ENCODE measurements at places on chromosomes 7 and 10.
A peak's percentile ranks its signal among the peaks of the same experiment; 100 is the strongest.

GRCh38 chr10:44951576-44952226, 7.9 kb upstream of the RASSF4 start:
- DNase-seq = no peak

GRCh38 chr10:29647478-29647877, 12.7 kb upstream of the SVIL start:
- no peak for DNase-seq

- no peak for DNase-seq
Measured at GRCh38 chr10:3873728-3874461, 88.9 kb upstream of the KLF6 start.

DNA sequence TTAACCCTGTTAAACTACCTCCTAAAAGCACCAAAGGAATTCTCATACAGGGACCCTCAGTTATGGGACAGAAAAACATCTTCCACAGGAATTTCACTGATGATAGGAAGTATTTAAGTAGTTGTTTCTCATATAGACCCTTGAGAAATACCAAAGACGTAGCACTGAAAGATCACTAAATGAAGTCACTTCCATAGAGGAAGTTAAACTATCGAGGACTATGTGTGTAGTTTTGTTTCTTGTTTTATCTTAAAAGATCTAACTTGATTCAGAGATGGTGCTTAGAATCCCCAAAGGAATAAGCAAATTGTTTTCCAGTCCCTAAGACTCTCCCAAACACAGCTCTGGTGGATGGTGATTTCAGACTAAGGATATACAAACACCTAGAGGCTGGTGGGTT, 94.8 kb upstream of the AFAP1L2 start:
- no peak for DNase-seq

DNA sequence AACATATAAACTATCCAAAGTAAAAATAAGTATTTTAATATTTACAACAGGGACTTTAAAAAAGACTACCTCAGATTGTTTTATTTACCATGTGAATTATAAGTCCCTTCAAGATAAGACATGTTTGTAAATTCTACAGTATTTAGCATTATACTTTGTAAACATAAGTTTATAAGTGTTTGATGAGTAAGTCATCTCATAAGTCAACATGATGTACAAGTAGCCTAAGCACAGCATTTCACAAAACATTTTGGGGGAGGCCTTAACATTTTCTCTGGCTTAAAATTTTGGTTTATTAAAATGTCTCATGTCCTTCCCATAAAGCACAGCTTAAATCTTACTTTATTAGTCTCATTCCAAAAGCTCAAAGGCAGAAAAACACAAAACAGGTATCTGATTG, 15.4 kb downstream of the EPC1 start:
- no peak for DNase-seq

GRCh38 chr7:7956531-7957128, 12.0 kb upstream of the GLCCI1 start:
- no peak for DNase-seq

- DNase-seq = no peak
Measured at GRCh38 chr7:151241755-151242096, 6.8 kb downstream of the SMARCD3 start.

DNA sequence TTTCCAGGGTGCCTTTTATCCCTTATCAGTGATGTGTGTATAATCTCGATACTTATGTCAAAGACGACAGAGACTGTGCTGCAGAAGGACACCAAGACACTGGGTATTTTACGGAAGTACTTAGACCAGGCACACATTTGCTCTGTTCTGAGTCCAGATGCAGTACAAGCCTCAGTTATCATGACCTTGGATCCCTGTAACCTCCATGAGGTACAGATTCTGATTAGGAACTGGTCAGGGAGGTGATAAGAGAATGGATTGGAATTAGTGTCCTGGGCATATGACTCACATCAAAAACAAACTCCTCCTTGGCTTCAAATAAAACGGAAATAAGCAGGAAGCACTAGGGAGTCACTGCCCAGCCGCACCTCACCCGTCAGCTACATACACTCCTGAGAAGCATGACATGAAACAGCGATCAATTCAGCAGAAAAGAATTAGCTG, 146.5 kb downstream of the SFMBT2 start:
- DNase-seq = peak; percentile 41

GRCh38 chr10:79082035-79082373, 13.2 kb downstream of the ZMIZ1 start:
- DNase-seq = no peak

- peak; percentile 66 for DNase-seq
Measured at GRCh38 chr10:16520900-16521299, 779 bp downstream of the C1QL3 start.

DNA sequence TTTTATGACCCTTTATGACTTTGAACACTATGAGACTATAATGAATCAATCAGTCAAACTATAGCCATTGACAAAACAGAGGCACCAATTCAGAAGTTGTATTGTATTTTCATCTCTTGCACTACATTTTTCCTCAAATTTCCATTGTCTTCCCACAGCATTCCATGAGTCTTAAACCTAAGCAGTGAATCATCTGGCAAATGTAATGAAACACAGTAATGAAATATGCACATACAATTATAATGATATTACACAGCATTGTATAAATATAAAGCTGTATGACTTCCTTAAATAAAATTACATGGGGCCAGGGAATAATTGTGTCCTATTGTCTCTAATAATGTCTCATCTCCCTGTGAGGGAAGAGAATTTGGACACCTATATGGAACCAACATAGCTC, 45.0 kb downstream of the VWDE start:
- no peak for DNase-seq

DNA sequence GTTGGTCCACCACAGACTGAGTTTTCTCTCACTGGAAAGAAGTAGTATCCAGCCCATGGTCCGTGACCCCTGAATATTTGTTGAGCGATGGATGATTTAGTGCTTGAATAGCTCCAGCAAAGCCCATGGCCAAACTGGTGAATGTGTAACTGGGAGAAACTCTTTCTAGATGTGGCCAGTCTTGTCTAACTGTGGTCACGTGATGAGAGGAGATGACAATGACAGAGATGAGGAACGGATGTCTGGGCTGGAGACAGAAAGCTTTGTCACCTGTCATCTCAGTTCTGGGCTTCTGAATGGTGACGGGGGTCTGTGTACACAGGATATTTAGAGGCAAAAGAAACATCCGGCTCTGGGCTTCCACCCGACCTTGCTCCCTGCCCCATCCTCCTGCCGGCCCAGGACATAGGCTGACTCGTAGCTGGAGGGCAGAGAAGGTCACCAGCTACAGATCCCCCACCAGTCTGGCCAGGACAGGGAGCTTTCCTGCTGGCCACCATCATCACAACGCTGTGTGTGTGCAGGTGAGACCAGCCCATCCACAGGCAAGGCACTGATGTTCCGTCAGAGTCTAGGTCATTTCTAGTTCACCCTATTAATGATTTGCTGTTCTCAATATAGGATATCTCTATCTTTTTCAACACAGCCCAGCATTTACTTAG, 152.5 kb upstream of the TNS3 start:
- no peak for DNase-seq

DNA sequence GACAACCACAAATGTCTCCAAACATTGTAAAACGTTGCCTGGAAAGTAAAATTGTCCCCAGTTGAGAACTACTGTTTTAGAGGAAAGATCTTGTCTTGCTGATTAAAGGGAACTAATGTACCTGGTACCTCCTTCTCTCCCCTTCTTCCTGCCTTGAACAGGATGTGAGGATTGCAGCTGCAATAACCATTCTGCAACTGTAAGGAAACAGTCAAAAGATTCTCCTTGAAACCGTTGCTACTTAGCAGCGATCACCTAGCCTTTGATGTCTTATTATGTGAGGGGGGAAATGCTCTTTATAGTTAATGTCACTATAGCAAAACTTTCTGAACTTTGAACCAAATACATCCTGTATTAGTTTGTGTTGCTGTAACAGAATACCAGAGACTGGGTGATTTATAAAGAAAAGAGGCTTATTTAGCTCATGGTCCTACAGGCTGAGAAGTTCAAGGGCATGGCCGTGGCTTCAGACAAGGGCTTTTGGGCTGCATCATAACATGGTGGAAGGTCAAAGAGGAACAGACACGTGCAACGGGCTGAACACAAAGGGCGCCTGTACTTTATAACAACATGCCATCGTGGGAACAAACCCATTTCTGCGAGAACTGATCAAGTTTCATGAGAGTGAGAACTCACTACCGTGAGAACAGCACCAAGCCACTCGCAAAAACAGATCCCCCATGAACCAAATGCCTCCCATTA, 54.2 kb upstream of the PARD3 start:
- no peak for DNase-seq

- DNase-seq = no peak
Measured at GRCh38 chr7:128881458-128882125, 18.9 kb downstream of the ATP6V1F start.

- no peak for DNase-seq
Measured at GRCh38 chr10:65751218-65751617, 1174.6 kb upstream of the LRRTM3 start.

DNA sequence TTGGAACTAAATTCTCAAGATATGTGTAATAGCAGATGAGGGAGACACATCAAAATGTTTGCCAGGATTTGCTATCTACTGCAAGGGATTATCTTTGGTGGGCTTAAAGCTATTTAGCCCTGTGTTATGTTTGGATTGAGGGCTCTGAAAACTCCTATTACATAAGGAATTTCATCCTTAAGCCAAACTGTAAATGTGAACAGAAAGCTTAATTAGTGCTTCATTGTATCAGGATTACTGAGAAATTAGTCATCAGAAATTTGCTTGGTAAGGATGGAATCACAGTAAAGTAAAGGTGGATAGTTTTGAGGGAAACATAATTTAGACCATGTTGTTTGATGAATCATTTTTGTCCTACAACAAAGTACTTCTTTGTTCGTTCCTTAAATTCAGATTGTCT, 8.3 kb downstream of the ANKRD7 start:
- no peak for DNase-seq

DNA sequence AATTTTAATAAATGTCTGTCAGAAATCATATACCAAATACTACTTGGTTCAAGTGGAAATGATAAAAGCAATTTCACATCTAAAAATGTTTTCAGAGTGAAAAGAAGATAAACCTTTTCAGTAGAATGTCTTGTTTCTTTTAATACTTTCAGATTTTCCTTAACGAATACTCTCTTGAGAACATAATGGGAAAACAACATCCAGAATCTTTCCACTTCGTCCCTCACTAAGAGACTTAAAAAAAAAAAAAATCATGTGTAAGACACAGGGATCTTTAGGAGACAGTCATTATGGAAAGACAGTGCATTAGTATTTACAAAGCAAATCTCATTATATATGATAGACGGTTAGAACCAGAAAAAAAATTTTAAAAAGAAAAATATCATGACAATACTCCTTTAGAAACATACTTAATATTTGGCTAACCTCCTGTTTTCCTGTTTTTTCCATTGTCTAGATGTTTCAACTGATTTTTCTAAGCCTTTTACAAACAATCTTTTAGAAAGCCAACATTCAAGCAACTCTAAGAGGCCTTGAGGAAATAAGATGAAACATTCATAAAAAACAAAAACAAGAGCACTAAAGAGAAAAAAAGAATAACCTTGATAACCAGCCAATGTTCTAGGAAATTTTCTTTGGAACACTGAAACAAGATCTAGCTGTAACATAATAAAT, 339.9 kb upstream of the LRRN3 start:
- no peak for DNase-seq

DNA sequence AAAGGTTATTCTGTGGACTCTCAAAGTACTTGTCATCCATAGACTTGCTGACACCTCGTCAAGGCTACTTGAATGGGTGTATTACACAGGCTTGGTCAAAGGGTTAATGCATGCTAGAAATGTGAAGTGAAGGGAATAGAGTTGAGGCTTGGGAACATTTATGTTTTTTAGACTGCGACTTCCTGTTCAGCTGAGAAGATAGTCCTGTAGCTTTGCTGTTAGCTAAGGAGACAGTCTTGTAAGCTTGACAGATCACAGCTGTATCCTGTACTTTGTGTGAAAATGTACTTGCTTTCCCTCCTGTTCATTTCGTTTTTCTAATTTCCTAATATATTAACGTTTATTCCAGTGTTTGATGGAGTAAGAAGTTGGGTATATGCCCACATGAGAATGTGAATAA, 52.1 kb downstream of the ADD3 start:
- no peak for DNase-seq

GRCh38 chr7:18971839-18972238, 145.6 kb downstream of the TWIST1 start:
- DNase-seq = no peak

GRCh38 chr7:128398016-128398840, 11.6 kb downstream of the IMPDH1 start:
- peak; percentile 65 for DNase-seq

DNA sequence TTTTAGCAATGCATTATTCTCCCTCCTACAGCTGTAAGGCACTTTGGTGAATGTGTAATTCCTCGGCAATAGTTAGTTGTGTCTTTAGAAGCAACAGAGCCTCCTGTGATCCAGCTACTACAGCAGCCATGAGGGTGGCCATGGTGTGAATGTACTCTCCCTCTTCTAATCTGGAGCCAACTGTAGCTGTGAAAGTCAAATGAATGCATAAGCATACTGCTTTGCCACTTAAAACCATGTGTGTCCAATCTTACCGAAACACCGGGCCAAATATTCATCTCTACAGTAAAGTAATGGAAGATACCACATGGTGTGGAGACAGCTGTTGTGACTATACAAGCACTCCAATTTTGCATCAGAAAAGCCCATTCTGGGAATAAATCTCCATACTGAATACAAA, 195.0 kb downstream of the DNAJC1 start:
- no peak for DNase-seq

- DNase-seq = no peak
Measured at GRCh38 chr10:73219384-73219783, 27.7 kb downstream of the DNAJC9 start.

GRCh38 chr10:93440591-93441091, 41.5 kb downstream of the MYOF start:
- DNase-seq = no peak

GRCh38 chr10:36499693-36500092, 625.7 kb upstream of the ANKRD30A start:
- no peak for DNase-seq

- DNase-seq = no peak
Measured at GRCh38 chr7:66140924-66141323, 26.3 kb downstream of the CRCP start.

GRCh38 chr10:93600446-93601145, 439 bp downstream of the RBP4 start:
- DNase-seq = peak; percentile 43

- no peak for DNase-seq
Measured at GRCh38 chr10:82536668-82537067, 661.7 kb downstream of the NRG3 start.

- DNase-seq = no peak
Measured at GRCh38 chr7:157721468-157722136, 384.8 kb downstream of the DNAJB6 start.

GRCh38 chr10:6182454-6183098, 20.2 kb upstream of the PFKFB3 start:
- no peak for DNase-seq

DNA sequence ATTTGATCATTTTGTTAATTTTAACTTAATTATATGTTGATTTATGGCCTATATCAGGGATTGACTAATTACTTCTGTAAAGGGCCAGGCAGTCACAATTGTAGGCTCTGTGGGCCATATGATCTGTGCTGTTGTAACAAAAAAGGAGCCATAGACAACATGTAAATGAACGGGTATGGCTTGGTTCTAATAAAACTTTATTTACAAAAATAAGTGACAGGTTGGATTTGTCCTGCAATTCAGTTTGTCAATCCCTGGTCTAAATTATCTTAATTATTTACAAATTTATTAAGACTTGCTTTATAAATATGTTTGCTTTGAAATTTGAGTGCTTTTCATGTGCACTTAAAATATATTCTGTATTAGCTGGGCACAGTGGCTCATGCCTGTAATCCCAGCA, 2.9 kb upstream of the HK1 start:
- DNase-seq = no peak
